ENCODE measurements at places on chromosomes 7 and 10.

- no peak for DNase-seq
Measured at GRCh38 chr10:125294109-125294508, 133.7 kb upstream of the CTBP2 start.

- no peak for DNase-seq
Measured at GRCh38 chr10:75405598-75406461, 4.3 kb upstream of the ZNF503 start.

DNA sequence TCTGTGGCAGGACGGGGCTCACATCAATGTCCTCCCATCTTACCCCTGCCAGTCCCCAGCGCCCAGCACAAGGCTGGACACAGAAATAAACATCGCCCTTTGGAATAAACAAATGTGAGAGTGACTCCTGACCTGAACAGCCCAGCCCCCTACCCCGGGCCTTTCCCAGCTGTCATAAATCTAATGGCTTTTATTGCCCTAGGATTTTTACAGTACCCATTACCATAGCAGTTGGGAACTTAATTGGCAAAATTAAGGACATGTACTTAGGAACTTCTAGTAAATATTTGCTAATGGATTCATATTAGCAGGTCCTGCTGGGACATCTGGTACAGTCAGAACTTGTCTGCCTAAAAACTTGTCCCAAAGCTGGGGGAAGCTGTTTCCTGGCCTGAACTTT lies 76.6 kb downstream of the GLRX3 start:
- no peak for DNase-seq

- no peak for DNase-seq
Measured at GRCh38 chr10:14332903-14333302, 2.2 kb upstream of the FRMD4A start.

DNA sequence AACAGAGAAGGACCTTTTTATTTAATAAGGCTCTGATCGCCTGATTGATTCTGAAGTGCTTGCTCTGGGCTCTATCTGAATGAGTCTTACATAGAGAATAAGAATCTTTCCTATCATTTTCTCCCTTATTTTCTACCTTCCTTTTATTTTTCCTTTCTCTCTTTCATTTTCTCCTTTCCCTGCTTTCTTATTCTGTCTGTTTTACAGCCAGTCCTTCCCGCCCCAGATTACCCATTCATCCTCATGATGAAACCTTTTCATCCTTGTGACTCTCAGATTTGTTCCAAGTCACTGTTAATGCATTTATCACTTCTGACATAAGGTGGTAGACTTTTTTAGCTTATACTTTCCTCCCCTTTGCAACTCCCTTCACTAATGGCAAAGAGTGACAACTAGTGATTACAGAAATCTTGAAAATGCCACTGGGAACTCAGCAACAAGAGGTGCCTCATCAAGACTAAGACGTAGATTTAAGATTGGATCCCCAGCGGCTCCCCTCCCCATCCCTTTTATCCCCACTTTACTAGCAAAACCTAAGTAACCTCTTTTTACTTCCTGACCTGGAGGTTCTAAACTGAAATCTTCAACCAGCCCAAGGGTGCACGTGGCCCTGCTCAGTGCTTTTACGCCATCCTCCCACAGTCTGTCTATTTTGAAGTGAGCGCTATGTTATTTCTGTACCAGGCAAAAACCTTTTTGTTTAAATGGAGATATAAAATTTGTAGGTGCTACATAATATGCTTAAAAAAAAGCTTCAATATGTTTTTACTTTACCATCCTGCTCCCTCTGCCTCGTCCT lies 179.8 kb downstream of the DYNC1I1 start:
- DNase-seq: no peak
